Nephron progenitor cell (in vitro differentiated cells): ENCODE measurements at places on chromosomes 5 and 9.

- no peak for DNase-seq
Observed at GRCh38 chr5:120604884-120605283, 140.8 kb downstream of the PRR16 start.

- DNase-seq, result no peak
Observed at GRCh38 chr9:70490478-70490877, 76.0 kb upstream of the KLF9 start.

- peak; percentile 67 for DNase-seq
Observed at GRCh38 chr9:95048225-95049087, 269.1 kb downstream of the FANCC start.

DNA sequence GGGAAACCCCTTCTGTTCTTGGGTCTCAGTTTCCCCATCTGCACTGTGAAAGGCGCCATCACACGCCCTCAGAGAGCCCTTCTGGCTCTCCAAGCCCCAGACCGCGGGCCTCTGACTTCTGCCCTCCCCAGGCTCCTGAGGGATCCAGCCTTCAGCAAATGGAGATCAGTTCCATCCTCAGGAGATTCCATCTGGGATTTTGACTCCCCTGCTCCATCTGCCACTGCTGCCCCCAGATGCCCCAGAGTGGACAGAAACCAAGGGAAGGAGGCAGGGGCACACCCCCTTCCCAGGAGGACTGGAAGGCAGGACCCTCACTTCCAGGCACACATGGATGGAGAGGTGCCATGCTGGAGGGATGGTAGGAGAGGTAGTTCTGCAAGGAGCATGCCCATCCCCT lies 18.7 kb upstream of the RPS14 start:
- DNase-seq, result no peak

GRCh38 chr5:91840412-91840811 lies 457.3 kb upstream of the ARRDC3 start:
- DNase-seq, result no peak

DNA sequence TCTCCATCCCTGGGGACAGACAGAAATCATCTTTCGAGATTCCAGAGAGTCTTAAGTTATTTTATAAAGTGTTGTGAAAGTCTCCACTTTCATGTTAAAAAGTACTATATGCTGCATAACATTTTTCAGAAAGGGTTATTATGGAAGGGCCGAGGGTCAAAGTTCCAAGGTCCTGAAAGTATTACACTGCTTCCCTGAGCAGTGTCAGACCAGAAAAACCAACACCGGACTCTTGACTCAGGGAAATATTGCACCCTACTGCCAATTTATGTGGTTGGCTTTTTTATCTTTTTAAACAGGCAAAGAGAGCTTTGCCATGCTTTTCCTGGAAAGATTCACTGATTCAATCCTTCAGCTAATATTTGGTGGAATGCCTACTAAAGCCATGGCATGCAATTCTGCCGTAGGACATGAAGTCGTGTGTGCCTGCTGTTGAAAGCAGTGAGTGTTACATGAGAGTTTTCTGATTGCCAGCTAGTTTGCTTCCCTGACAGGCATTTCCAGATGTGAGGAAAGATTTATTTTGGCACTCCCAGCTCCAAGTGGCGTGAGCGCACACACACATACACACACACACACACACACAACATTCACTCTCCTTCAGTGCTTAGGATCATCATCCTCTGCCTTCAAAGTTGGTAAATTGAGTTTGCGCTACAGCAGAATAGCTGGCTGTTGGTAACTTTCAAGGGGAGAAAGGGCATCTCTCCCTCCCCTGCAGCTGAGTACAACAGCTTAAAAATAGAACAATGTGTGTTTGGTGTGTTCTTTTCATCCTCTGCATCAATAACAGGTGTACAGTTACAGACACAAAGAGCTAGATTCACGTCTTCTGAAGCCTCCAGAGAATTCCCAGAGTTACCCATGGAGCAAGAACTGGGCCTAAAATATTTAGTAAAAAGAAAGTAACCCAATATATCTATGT lies 45.6 kb downstream of the SLC1A3 start:
- no peak for DNase-seq

GRCh38 chr5:53871050-53871449 lies 310.6 kb downstream of the NDUFS4 start:
- no peak for DNase-seq

DNA sequence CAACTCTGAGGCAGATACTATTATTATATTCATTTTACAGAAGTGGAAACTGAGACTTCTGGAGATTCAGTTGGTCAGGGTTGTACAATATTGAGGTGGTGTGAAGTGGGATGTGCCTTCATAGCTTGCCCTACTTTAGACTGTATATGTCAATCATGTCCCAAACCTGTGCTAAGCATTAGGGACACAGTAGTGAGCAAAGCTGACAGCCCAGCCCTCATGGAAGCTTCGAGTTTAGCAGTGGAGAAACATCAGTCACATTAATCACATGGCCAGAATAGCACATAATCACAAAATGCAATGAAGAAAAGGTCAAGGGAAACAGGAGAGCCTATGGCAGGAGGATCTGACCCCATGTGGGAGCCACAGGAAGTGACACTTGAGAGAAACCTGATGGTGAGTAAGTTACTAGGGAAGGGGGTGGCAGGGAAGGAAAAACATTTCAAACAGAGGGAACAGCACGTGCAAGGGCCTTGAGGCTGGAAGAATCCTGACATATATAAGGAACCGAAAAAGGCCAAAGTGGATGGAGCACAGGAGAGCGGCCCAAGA lies 20.5 kb upstream of the RALGPS1 start:
- no peak for DNase-seq

GRCh38 chr9:113907282-113907681 lies 31.2 kb downstream of the ZNF618 start:
- no peak for DNase-seq

GRCh38 chr5:72179816-72180440 lies 72.7 kb downstream of the MAP1B start:
- no peak for DNase-seq

DNA sequence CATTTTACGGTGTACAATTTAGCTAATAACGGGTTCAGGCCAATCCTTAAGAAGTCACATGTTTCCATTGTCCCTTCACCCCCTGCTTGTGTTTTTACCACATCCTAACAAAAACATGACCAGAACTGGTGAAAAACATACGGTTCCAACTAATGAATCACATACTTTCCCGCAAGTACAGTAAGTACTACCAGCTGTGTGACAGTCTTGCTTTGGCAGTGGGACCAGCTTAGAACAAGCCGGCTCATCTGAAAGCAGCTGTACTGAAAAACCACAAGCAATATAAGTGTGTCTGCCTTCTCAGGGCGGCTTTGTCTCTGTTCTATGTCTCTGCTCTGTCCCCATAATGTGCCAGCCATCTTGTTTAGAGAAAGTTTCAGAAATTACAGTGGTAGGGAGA lies 242.5 kb downstream of the BNC2 start:
- DNase-seq, result no peak

GRCh38 chr5:82656341-82656761 lies 378.2 kb upstream of the RPS23 start:
- DNase-seq, result no peak

- DNase-seq, result peak; percentile 6
Observed at GRCh38 chr9:33265211-33265865, 489 bp downstream of the CHMP5 start.

DNA sequence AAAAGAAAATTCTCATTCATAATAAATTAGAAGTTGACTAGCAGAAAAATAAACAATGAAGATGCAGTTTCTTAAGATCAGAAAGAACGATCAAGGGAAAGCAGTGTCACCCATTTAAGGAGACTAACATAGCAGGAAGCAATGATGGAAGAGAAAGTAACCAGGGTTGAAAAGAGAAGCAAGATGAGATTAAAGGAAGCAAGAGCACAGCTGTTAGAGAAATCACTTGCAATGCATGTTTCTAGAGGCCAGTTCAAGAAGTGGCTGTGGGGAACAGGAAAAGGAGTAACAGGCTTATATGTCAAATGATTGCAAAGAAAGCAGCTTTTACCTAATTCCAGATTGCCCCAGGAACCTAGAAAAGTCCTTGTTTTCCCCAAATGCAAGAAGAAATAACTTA lies 46.8 kb upstream of the SLC1A1 start:
- DNase-seq, result no peak

DNA sequence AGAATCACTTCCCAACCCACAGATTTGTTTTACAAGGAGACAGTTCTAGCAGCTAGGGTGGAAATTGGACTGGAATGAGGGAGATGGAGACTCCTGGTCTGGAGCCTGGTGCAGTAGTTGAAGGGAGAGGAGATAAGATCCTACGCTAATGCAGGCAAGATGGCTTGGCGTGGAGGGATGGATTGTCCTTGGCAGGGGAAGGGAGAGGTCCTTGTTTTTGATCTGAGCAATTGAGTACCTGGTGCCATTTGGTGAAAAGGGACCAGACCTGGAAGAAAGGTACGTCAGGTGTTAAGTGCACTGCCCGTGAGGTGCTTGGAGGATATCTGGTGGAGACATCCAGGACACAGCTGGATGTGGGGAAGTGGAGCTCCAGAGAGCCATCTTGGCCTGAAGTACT lies 35.7 kb downstream of the ANGPTL2 start:
- no peak for DNase-seq

- DNase-seq, result no peak
Observed at GRCh38 chr5:37112383-37112991, 136.7 kb downstream of the CPLANE1 start.
